LNCaP clone FGC (cell line): ENCODE measurements at places on chromosomes 1 and 21.
A peak's percentile ranks its signal among the peaks of the same experiment; 100 is the strongest.

DNA sequence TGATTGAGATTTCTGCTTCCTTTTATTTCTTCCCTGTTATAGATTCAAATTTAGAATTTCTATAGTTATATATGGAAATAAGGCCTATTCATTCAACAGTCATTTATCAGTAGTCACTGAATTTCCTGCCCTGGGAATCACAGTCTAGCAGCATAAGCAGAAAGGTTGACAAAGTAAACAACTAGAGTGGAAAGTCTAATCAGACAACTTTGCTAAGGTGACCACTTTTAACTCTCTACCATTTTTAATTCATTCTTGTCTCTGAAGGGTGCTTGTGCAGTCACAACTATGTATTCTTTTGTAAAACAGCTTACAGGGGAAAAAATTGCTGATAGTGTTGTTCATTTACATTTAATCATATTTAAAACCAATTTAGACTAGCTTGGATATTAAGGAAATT, 66.1 kb upstream of the PLA2G4A start:
- no peak for DNase-seq

DNA sequence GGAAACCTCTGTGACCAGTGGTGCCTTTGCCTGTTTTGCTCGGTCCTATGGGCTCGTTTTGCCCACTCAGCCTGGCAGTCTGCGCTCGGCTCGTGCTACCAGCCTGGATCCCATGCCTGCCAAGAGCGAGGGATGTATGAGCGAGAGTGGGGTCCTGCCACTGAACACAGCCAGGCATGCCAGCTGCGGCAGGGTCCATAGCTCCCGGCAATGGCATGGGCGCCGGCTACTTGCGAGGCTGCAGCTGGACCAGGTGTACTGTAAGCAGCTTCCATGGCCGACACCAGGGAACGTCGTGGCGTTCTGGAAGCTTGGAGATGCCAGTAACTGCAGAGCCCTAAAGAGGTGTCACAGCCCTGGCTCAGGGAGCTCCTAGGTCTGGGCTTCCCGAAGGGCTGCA, 22.4 kb upstream of the TGFB2 start:
- no peak for DNase-seq

DNA sequence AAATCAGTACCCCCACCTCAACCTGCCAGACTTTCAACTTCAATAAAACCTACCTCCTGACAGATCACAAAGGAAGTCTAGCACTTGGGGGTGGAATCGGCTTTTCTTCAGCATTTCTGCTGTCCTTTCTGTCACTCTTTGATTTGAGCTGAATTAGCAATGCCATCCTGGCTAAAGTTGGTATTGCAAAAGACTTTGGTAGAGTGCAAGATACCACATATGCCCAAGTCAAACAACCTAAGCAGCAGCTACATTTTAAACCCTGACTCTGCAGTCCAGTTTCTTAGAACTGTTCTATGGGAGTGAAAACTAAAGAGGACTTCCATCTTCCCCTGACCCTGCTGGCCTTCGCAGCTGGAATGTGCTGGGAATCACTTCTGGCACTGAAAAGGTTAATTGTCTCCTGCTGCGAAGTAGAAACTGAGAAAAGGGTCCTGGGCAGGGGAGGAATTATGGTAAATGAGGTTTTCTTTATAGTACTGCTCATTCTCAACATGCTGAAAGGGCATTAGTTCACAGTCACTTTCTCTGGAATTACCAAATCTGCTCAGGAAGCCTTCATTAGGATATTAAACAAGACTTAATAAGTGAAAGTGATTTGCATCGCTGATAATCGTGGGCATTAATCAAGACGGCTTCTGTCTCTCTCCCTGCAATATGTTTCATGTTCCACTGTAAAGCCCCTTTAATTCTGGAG, 126.2 kb upstream of the SMYD2 start:
- no peak for DNase-seq

GRCh38 chr1:21051177-21051825, 125.4 kb downstream of the EIF4G3 start:
- DNase-seq, result no peak

DNA sequence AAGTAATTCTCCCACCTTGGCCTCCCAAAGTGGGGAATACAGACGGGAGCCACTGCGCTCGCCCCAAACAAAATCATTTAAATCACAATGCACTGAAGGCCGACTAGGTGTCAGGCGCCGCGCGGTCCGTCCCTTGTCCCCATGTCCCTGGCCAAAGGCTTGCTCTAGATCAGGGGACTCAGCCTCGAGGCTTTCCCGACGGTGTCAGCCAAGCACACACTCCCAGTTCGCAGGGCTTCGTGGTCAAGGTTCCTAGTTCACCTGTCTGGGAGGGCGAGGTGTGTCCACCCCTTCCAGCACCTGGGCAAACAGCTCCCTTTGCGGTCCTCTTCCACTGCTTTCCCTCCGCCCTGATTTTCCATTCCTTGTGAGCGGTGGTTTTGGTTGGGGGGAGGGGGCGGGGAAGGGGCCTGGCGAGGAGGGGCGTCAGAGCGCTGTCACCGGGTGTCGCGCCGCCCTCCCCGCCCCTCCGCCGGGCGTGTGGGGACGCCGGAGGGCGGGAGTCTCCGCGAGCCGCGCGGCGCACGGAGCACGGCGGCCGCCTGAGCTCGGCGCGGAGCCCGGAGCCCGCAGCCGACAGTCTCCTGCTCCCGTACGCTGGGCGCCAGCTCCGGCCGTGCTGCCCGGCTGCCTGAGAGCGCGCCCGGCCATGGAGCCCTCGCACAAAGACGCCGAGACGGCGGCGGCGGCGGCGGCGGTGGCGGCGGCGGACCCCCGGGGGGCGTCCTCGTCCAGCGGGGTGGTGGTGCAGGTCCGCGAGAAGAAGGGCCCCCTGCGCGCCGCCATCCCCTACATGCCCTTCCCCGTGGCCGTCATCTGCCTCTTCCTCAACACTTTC, at the start of gene STUM:
Gene STUM (plus strand): TSS at position 509 of the 838 bp plus-strand sequence. CDS start 141 bp downstream, at position 650.
- DNase-seq, result no peak

- no peak for DNase-seq
Measured at GRCh38 chr1:111878091-111878490, 111.4 kb downstream of the KCND3 start.

GRCh38 chr1:15849775-15850324, 2.3 kb downstream of the SPEN start:
- DNase-seq, result peak; percentile 44

- no peak for DNase-seq
Measured at GRCh38 chr1:36070349-36070748, 13.5 kb upstream of the TEKT2 start.

- no peak for DNase-seq
Measured at GRCh38 chr1:119631433-119632102, 16.5 kb downstream of the ZNF697 start.

DNA sequence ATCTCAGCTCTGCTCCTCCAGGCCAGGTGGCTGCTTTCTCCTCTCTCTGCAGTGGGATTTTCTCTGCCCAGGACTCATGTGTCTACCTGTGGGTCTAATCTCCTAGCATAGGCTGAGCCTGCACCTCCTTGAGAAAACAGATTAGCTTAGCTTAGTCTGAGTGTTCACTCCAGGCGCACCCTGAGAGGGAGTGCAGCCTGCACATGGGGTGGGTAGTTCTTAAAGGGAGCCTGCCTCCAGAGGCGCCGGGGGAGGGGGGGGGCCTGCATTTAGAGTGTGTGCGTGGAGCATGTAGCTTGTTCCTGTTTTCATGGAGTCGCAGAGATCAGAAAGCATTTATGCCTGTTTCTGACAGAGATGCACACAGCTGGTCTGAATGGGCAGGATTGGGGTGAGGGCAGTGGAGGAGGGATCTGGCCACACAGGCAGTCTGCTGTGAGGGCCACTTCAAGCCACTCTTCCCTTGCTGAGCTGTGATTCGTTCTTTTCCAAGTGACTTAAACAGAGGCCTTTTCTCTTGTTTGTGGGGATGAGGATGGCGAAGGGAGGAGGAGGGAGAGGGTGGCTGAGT, 45.2 kb downstream of the GALNT2 start:
- DNase-seq, result no peak

- DNase-seq, result no peak
Measured at GRCh38 chr1:172252321-172252720, 168.2 kb upstream of the C1orf105 start.

- no peak for DNase-seq
Measured at GRCh38 chr1:206784471-206784903, 12.2 kb upstream of the IL10 start.

GRCh38 chr1:212967801-212968200, 17.5 kb downstream of the VASH2 start:
- DNase-seq, result no peak

- no peak for DNase-seq
Measured at GRCh38 chr1:15727021-15727420, 9.0 kb upstream of the SLC25A34 start.

- DNase-seq, result no peak
Measured at GRCh38 chr1:53619367-53620060, 119.5 kb downstream of the GLIS1 start.

DNA sequence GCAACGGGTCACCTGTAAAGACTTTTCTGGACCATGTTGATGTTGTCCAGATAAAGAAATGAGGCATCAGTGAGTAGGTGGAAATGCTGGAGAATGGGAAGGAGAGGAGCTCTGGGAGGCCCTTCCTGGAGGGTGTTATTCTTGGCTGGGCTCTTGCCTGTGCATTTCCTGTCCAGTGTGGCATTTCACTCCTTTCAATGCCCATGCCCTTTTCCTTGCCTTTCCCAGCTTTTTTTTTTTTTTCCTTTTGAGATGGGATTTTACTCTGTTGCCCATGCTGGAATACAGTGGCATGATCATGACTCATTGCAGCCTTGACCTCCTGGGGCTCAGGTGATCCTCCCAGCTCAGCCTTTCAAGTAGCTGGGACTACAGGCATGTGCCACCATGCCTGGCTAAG, 11.8 kb downstream of the NOS1AP start:
- DNase-seq, result no peak

DNA sequence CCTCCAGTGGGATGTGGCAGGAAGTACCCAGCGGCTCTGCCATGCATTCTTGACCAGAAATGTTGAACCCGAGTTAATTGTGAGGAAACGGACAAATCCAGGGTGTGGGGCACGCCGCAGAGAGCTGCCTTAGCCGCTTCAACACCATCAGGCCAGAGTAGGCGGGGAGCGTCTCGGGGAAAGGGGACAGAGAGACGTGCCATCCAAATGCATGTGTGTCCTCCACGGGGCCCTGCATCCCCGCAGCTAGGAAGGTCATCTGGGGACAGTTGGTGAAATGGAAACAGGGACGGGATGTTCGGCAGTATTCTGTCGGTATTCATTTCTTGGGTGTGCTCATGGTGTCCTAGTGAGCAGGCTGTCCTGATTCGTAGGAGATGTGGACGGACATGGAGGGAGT, 59.1 kb upstream of the TRAPPC10 start:
- DNase-seq, result no peak

GRCh38 chr1:209383422-209383821, 200.1 kb upstream of the CAMK1G start:
- DNase-seq, result no peak

- DNase-seq, result no peak
Measured at GRCh38 chr1:195894411-195894810, 713.8 kb downstream of the KCNT2 start.

DNA sequence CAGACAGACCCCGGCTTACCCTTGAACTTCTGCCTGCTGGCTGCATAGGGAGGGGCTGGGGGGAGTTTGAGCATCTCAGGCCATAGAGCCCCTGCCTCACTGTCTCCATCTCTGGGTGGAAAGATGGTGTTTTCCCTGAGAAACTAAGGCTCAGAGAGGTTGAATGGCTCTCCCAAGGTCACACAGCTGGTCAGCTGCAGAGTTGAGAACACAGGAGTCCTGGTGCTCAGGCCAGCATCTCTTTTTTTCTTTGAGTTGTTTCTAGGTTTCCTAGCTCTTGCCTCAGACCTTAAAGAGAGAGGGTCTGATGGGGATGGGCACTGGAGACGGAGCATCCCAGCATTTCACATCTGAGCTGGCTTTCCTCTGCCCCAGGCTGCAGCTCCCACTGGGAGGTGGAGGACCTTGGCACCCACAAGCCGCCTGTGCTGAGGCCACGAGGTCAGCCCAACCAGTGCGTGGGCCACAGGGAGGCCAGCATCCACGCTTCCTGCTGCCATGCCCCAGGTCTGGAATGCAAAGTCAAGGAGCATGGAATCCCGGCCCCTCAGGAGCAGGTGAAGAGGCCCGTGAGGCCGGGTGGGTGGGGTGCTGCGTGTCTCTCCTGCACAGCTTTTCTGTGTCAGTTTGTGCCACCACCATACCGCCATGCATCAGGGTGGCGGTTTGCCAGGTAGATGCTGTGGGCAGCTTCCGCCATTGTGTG, 21.8 kb downstream of the PCSK9 start:
- DNase-seq, result no peak

DNA sequence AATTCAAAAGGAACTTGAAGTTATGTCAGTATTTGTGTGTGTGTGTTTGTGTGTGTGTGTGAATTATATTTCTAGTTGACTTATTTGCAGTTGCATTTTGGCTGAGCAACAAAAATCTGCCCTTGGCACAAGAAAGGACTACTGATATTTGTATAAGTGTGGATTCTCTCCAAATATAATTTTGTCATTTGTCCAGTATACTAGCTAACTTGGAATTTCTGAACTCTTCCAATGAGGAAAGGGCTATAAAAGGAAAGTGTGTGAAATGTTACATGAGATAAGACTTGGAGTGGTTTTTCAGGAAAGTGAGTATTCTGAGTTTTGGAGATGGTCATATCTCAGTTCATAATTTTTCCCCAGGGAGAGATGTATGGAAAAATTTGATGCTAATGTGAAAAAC, 1384.1 kb upstream of the B3GALT2 start:
- DNase-seq, result peak; percentile 47

GRCh38 chr21:16181018-16181417, 451.2 kb downstream of the USP25 start:
- no peak for DNase-seq

- DNase-seq, result no peak
Measured at GRCh38 chr1:26938004-26938658, 16.6 kb downstream of the NUDC start.

DNA sequence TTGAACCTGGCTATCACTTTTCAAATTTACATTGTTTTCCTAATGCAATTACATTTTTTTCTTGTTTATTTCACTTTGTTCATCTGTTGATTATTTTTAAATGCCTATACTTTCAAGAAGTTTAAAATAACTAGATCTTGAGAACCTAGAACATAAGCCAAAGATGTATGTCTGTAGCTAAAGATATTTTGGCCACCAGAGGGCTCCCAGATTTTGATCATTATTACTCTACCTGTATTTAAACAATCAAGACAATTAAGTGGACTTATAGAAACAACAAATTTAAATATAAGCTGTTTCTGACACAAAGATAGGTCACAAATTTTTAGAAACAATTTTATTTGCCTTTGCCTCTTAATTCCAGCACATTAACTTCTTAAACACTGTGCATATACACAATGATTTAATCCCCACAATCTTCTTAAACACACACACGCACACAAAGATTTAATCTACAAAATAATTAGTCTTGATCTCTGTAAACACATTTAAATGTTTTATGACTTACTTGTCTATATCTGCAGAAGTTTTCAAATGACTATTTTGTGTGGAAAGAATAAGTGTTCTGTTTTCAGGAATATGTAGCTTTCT, 380.0 kb downstream of the DSCAM start:
- peak; percentile 15 for DNase-seq

DNA sequence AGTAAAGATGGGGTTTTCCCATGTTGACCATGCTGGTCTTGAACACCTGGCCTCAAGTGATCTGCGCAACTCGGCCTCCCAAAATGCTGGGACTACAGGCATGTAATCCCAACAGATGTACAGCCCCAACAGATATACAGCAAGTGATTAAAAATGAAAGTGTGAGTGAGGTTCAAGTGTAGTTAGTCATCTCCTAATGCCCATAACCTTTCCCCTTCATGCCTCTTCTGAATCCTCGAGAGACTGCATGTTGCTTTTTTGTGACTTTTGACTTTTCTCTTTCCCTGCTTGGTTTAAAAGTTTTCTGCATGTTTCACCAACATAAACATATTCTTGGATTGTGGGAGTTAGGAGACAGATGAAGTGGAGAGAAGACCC, 31.2 kb downstream of the KCNK2 start:
- DNase-seq, result no peak

- no peak for DNase-seq
Measured at GRCh38 chr1:176098560-176098959, 108.5 kb downstream of the COP1 start.
